ENCODE measurements at places on chromosomes 1 and 21.

- DNase-seq, result no peak
These were observed 62.7 kb downstream of the PLPP3 start for GRCh38 chr1:56516539-56517252.

DNA sequence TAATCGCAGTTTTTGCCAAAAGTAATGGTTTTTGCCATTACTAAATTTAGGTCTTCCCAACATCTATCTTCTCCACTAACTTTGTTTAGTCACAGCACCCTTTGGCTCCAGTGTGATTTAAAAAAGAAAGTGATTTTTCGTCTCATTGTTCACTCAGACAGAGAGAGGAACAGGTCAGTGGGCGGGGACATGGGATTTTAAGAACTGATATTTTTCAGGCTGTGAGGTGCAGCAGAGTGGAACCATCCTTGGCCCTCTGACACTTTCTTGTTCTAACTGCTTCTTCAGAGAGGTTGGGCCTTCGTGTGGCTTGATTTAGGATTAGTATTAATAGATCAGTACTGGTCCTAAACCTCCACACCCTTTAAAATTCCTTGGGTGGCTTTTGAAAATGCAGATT lies 38.8 kb downstream of the CASQ2 start:
- no peak for DNase-seq

DNA sequence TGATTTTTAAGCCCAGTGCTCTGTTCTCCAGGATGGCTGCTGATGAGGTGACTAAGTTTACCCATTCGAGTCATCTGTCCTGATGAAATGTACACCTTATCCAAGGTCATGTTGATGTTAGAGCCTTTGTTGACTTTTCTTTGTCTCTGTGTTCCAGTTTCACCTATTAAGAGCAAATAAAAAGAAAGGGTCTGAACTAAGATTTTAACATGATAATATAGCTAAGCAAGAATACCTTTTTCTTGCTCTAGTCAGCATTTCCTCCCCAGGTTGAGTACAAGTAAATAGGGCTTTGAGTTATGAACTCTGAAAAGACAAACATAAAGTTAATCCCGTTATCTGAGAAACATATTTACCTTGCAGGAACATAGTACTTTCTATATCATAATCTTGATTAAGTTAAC lies 52.1 kb upstream of the GPR88 start:
- DNase-seq, result no peak

GRCh38 chr1:17979815-17980214 lies 127.8 kb upstream of the IGSF21 start:
- no peak for DNase-seq

DNA sequence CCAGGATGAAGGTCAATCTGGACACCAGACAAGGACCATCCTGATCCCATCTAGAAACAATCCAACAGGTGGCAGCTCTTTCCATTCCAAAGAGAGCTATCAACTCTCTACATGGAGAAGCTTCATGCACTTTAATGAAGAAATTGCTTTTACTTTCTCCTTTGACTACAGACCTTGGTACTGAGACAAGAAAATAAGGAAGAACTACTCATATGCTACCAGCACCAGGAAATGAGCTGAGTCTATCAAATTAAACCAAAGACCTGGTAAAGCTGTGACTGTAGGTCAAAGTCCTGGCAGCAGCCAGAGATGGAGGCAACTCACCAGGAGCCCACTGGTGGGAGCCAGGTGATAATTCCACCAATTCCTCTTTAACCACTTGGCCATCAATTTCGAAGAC lies 64.3 kb upstream of the LRRC8B start:
- no peak for DNase-seq

- DNase-seq, result no peak
These were observed 342.4 kb upstream of the AJAP1 start for GRCh38 chr1:4312024-4312423.

Measured in activated T-cell treated with anti-CD3 and anti-CD28 coated beads, Interleukin-2, amount 50 U/mL, for 4 hours (primary cell).